ENCODE measurements at places on chromosomes 1 and 21. TPM values are rescaled to one million over a fixed set of nuclear protein-coding genes. Genes with fewer than 3 reads are reported as not detected.
A peak's percentile ranks its signal among the peaks of the same experiment; 100 is the strongest.

- peak overlapping the region; percentile 16 for H3K4me3 ChIP-seq
- no peak for DNase-seq
- H3K4me1 ChIP-seq = peaks cover 100% of the 10 kb centered on the region
- H3K27ac ChIP-seq = peak overlapping the region; percentile 49
- H3K27me3 ChIP-seq = no peaks in the 10 kb centered on the region
- H3K36me3 ChIP-seq = no peaks in the 10 kb centered on the region
These were observed 8.7 kb downstream of the CAPZB start for GRCh38 chr1:19476450-19477190.

EFNA1 gene
- total RNA-seq = 37.3 TPM

HPCAL4 gene
- 0.13 TPM for total RNA-seq

- peak overlapping the region; percentile 98 for H3K27ac ChIP-seq
- no peaks in the 10 kb centered on the region for H3K36me3 ChIP-seq
- H3K27me3 ChIP-seq = no peaks in the 10 kb centered on the region
- DNase-seq = peak; percentile 10
- peaks cover 14% of the 10 kb centered on the region for H3K4me1 ChIP-seq
These were observed 428 bp downstream of the POGZ start for GRCh38 chr1:151458802-151459330.

DNA sequence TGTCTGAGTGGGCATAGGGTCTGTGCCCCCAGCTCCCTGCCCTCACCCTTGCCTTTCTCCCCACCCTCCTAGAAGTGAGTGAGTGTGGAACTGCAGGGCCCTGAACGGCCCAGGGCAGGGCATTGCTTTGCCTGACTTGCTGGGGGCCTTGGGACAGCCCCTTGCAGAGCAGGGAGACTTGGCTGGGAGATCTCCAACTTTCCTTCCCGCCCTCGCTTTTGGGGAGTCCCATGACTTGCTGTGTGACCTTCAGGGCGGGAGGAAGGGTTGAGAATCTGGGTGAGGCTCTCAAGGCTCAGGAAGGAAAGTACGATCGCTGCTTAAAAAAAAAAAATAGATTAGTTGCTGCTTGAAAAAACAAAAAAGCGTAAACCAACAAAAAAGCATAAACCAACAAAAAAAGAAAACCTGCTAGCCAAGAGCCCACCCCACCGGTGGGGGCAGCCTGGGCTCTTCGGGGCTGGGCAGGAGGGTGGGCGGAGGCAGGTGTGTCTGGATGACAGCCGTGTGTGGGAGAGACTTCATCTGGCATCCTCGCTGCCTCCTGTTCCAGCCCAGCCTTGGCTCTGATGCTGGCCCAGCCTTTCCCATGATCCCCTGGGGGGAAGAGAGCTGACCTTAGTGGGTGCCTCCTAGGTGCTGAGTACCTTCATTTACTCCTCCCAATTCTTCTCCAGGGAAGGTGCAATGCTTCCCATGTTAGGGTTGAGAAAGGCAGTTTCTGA is 6.5 kb downstream of the NBL1 start:
- no peaks in the 10 kb centered on the region for H3K27me3 ChIP-seq
- H3K4me3 ChIP-seq = peak overlapping the region; percentile 3
- DNase-seq = no peak
- peaks cover 12% of the 10 kb centered on the region for H3K36me3 ChIP-seq

MAP1LC3C gene
- total RNA-seq = 16.7 TPM
